NCI-H1092 (cell line): ENCODE measurements at places on chromosomes 7 and 10.

DNA sequence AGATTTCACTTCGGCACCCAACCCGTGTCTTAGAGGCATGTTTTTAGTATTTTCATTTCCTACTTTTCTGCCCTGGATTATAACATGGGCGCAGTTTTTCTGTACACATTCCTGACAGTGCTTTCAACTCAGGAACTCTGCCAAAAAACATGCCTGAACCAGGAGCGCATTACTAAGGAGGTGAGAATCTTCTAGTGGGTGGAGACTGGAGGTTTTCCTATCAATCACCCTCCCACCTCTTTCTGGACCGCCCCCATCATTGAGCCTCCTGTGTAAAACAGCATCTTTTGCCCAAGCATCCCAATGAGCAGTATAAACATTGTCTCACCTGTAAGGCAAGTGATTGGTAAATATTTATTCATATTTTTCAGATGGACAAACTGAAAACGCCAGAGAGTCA is 53.2 kb downstream of the STK17A start:
- DNase-seq = no peak

DNA sequence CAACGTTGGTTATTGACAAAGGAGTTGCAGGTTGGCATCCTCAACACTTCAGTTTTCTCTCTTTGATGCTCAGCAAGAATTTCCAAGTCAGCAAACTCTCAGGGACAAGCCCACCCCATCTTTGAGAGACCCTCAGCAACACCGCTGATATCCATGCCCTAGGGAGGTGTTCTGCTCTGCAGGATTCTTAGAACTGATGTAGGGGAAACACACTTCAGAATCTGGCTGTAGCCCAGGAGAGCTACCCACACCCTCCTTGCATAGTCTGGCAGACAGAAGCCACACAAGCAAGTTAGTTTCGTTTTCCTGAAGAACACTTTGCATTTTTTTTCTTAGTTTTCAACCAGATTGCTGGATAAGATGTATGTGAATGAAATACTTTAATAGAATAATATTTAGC is 822 bp downstream of the SAMD9L start:
- no peak for DNase-seq

DNA sequence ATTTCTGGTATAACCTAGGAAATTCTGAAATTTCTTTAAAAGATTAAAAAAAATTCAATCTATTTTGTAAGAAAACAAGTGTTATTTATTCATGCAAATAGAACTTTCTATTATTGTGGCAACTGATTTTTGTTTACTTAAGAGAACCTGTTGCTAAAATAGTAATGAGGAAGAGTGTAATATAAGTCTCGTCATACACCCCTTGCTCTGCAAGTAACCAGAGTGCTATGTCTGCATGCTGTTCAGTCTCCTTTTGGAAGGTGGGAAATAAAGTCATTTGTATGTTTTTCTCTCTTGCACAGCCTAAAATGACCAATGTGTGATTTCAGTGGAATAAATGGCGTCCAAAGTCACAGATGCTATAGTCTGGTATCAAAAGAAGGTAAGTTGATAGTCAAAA is 41.3 kb downstream of the PHTF2 start:
- no peak for DNase-seq

- DNase-seq = no peak
These were observed 43.8 kb downstream of the CYTH3 start for GRCh38 chr7:6228361-6229229.

DNA sequence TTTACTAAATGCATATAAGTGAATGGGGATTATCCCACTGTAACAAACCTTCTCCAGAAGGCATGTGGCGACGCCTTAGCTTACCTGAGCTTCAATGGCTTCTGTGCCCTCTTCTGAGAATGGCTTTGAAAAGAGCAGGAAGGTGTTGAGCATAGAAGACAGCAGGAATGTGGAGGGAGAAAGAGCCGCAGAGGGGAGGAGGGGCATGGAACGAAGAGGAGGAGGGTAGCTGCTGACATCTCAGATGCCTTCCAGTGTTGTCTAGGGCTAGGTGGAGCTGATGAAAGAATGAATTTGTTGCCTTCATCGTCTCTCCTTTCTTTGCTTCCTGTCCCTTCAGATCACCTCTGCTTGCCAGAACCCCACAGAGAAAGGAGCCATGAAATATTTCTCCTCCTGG is 86.2 kb downstream of the ITIH5 start:
- no peak for DNase-seq

GRCh38 chr7:69858471-69858870 is 260.2 kb downstream of the AUTS2 start:
- no peak for DNase-seq

DNA sequence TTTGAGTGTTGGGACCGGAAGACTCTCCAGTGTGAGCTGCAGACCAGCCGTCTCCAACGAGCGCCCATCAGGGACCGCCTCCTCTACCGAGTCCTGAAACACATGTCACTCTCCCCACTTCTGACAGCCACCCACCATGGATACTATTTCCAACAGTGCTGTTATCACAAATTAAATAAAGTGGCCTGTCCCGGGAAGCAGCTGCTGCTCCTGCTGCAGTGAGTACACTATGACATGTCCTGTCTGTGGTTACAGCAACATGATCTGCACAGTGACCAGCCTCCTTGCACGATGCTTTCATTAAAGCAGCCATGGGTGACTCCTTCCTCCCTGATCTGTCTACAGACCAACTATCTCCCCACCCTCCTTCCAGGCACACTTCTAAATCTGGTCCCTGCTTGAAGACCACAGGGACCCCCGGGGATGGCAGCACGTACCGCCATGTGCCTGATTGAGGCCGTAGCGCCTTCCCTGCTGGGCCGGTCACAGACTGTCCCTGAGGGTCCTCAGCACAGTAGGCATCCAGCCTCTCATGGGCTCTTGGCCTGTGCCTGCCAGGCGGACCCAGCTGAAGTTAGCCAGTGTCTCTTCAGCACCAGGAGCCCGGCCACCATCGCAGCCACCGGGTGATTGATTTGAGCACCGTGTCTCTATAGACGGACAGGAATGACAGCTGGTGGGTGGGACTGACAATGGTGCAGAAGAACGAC is 58.8 kb downstream of the TCERG1L start:
- DNase-seq = no peak

DNA sequence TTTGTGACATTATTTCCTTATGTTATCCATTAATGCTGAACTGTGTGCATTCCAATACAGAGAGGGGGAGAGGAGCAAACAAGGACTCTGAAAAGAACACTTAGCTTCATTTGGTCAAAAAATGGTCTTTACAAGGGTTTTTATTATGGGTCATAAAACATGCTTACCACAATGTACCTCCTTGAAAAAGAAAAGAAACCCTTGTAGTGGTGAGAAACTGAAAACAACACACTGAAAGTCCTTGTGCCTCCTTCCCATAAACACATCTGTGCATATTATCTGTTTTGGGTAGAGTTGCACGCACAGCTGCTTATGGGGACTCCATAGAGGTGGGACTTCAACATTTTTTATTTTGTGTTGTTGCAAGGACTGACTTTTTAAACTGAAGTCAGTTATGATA is 98.7 kb downstream of the CDK6 start:
- DNase-seq = no peak

DNA sequence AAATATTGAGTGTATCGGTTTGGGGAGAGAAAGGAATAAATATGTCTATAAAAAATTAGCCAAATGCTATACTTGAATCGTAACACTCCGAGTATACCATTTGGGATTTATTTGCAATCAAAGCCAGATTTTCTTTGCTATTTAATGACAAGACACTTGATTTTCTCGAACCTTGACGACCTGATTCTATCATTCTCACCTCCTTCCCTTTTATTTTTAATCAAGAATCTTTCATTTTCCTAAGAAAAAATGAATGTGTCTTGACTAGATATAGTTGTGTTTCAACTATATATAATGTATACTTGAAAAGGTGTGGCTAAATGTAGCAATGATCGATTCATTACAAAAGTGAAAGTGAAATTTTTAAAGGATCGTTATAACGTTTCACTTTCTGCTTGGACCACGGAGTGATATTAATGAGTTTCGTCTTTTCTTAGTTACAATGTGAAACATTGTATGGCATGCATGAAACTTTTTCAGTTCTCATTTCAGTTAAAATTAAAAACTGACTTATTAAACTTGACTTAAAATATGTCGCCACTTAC is 562 bp downstream of the NUB1 start:
- DNase-seq = no peak
